ENCODE measurements at places on chromosomes 4 and X.

GRCh38 chr4:164926301-164926700 lies 49.3 kb downstream of the APELA start:
- DNase-seq = no peak

GRCh38 chrX:15680401-15680800 lies 15.8 kb upstream of the CLTRN start:
- DNase-seq = no peak

DNA sequence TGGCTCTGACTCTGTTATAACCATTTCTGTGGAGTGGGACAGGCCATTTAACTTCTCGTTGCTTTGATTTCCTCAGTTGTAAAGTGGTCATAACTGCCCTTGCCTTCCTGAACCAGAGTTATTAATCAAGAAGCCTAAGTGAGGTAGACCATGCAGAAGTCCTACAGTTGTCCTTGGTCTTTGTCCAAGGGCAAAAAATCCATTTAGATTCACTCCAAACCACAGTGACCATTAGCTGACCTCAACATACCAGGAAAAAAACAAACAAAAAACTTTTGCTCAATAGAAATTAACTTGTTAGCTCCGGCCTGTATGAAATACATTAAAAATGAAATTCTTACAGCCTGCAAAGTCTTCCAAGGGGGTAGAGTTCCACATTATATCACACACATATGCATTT lies 52.7 kb downstream of the TBC1D9 start:
- no peak for DNase-seq

GRCh38 chr4:15413623-15414019 lies 14.2 kb upstream of the C1QTNF7 start:
- DNase-seq = no peak

DNA sequence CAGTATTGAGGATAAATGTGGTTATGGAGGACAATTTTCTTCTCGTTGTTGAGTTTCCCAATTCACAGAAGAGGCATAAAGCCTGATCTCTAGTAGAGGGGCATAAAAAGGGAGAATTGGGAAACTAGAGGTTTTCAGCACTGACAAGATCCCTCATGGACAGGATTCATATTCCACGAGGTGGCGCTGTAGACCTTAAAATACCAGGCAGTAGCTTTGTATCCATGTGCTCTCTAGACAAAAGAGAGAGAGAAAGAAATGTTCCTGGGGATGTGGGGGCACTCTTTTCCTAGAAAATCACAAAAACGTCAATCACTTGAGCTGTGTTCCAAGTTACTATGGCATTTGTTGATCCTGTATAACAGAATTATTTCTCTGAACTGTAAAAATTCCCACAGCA lies 128.3 kb downstream of the MAGEE1 start:
- no peak for DNase-seq

DNA sequence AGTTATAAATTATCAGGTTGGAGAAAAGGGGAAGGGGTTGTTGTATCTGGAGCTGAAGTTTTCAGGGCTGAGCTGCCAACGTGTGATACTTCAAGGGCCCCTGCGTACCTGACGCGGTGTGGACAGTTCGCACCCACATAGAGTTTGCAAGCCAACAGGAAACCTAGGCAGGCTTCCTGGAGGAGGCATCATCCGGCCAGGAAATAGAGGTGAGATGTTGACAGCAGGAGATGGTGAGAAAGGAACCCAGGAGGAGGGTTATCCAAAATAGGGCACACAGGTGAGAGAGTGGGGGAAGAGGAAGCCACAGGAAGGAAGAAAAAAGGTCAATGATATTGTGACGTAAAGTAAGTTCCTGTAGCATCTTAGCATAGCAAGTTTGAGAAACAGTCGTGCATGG lies 127.2 kb downstream of the DHRSX start:
- DNase-seq = no peak

- no peak for DNase-seq
Measured at GRCh38 chrX:22164770-22165388, 107.8 kb upstream of the CBLL2 start.

GRCh38 chr4:76987153-76987591 lies 37.6 kb downstream of the SEPTIN11 start:
- DNase-seq = no peak

GRCh38 chr4:7254736-7255487 lies 62.6 kb downstream of the SORCS2 start:
- DNase-seq = no peak

DNA sequence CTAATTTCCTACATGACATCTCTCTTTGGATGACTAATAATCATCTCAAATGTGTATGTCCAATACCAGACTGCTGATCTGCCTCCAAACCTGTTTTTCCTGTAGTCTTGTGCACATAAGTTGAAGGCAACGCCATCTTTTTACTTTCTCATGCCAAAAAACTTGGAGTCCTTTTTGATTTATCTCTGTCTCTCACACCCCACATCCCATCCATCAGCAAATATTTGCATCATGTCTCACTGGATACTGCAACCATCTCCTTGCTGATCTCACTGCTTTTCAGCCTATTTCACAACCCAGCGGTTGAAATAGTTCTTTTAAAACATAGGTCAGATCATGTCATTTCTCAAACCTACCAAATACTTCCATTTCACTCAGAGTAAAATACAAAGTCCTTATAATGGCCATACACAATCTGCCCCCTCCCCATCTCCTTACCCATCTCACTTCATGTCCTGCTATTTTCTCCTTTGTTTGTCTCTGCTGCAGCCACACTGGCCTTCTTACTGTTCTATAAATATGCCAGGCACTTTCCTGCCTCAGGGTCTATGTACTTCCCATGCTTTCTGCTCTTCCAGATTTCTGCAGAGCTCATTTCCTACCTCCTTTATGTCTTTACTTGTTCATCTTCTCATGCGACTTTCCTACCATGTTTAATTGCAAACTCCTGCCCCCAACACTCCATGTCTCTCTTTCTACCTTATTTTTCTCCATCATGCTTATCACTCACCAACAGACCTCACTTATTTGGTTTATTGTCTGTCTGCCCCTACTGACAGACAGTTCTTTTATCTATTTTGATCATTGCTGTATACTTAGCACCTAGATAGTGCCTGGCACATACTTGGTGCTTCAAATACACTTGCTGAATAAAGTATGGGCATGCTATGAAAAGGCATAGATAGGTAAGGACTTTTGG lies 98.8 kb downstream of the ANXA3 start:
- DNase-seq = no peak

DNA sequence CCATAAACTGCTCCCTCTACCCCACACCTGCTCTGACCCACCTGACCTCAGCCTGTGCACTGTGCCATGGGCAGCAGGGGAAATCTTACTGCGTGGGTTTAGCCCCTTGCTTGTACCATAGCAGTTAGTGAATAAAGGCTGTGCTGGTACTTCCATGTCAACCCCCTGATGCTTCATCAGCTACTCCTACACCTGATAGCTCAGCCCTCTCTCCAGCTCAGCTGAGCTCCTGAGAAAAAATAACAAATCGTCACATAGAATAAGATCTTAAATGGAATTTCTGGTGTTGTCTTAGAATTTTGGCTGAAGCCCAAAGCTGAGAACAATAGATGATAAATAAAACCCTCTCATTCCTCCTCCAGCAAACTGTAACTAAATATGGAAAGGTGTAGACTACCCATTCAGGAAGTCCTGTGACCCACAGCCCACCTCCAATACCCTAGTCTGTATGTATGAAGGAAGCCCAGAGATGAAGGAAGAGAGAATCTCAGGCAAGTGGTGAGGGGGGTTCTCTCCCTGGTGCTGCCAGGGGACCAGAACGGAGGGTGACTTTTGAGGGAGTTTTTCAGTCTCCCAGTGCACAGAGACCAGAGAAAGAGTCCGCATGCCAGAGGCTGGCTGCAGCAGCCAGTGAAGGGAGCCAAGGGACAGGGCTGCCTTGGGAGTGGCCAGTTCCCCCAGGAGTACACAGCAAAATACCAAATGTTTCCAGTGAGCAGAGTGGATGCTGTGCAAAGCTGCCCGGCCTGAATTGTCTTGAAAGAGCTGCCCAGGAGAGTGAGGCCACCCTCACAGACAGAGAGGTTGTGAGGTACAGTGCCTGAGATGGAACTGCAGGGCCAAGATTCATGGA lies 227.3 kb downstream of the QDPR start:
- no peak for DNase-seq

GRCh38 chr4:184417802-184418511 lies 56.4 kb downstream of the IRF2 start:
- DNase-seq = peak; percentile 68

DNA sequence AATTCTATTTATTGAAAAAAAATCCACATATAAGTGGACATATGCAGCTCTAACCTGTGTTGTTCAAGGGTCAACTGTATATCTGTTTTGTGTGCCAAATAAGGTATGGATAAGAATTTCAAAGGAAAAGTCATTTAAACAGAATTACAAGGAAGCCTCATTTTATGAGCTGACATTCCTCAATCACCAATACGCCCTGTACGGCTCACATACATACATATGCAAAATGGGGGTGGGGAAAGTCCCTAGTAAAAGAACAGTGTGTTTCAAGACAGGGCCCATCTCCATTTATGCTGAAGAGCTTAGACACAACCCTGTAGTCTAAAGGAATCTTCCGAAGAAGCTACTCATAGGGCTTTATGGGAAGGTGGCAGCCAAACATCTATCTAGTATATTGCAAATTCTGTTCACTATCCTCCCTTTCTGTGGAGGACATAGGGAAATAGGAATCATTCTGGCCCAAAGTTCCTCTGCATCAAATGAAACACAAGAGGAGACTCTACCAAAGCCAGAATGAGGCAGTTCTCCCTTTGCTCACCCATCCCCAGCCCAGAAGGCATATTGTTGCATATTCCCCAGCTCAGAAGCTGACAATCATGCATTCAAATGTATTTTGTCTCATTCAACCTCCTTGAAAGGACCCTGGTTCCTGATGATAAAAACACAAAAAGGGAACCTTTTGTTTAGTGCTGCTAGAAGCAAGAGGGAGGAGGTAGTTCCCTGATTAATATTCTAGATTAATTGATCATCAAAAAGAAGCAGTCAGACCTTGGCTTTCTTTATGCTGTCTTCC lies 13.7 kb upstream of the ZBTB33 start:
- DNase-seq = no peak

DNA sequence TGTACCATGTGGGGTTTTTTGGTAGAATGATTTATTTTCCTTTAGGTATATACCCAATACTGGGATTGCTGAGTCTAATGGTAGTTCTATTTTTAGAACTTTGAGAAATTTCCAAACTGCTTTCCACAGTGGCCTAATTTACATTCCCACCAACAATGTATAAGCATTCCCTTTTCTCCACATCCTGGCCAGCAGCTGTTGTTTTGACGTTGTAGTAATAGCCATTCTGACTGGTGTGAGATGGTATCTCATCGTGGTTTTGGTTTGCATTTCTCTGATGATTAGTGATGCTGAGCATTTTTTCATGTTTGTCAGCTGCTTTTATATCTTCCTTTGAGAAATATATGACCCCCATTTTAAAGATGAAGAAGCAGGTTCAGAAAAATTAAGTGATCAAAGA lies 153.7 kb downstream of the CBR4 start:
- DNase-seq = no peak

- no peak for DNase-seq
Measured at GRCh38 chr4:48254381-48255071, 15.1 kb downstream of the TEC start.

DNA sequence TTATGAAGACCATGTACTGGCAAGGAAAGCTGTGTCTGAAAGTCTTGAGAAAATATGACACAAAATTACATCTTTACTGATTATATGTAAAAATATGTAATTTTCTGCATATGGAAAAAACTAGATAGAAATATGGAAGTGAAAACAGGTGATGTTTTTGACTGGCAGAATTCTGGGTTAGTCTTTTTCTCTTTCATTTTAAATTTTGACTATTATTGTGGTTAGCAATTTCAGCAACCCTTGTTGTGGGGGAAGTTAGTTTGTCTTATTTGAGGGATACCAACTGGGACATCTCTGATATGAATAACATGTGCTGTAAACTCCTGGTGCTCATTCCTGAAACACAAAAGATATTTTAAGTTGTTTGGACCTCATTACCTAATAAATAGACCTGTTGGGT lies 49.9 kb upstream of the CPEB2 start:
- no peak for DNase-seq

DNA sequence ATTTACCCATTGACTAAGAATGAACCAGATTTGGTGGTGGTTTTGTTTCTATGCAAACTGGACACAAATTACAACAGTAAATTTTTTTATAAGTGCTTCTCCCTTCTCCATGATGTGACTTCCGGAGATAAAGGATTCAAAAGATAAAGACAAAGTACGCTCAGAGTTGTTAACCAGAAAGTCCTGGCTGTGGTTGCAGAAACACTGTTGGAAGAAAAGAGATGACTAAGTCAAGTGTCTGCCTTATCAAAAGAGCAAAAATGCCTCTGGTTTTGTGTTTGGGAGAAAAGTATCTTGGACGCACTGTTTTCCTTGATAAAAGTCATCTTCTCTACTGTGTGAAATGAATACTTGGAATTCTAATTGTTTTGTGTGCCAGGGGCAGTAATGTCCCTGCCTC lies 213.4 kb downstream of the GC start:
- DNase-seq = no peak

DNA sequence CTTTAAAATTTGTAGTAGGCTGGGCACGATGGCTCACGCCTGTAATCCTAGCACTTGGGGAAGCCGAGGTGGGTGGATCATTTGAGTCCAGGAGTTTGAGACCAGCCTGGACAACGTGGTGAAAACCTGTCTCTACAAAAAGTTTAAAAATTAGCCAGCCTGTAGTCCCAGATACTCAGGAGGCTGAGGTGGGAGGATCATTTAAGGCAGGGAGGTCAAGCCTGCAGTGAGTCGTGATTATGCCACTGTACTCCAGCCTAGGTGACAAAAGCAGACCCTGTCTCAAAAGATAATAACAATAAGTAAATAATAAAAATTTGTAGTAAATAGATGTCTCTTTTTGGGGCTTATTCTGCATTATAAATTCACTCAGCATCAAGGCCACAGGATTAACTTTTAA lies 118.5 kb downstream of the IRF2 start:
- DNase-seq = no peak

DNA sequence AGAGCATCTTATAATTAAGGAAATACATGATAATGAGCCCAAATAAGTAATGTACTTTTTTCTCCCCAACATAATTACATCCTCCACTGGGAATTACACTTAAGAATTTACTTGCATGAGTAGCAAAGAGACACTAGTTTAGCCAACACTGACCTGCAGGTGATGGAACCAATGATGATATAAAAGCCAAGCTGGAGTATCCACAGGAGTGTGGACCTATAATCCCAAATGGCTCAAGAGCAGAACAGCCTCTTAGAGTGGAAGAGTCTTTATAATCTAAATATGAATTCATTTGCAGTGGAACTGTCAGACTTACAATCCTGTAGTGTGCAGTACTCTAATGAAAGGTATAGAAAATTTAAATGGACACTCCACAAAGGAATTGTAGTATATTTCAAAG lies 22.2 kb downstream of the WDR19 start:
- DNase-seq = no peak

GRCh38 chrX:38275615-38276014 lies 51.7 kb downstream of the RPGR start:
- DNase-seq = no peak

All from midbrain (tissue), 1 donor.